ENCODE measurements at places on chromosomes 4 and X.

DNA sequence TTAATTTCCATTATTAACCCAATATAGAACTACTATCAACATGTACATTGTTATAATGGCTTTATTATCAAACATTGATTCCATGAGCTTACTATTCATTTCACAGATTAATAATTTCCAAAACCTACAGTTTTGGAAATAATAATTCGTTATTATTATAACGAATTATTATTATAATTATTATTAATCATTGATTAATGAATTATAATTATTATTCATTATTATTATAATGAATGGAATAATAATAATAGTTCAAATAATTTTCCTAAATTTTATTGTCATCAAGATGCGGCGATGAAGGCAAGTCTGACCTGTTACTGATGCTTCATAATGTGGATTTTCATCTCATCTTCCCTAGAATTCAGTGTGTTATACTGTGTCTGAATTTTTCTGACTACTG, 22.0 kb downstream of the CTSO start:
- no peak for DNase-seq

DNA sequence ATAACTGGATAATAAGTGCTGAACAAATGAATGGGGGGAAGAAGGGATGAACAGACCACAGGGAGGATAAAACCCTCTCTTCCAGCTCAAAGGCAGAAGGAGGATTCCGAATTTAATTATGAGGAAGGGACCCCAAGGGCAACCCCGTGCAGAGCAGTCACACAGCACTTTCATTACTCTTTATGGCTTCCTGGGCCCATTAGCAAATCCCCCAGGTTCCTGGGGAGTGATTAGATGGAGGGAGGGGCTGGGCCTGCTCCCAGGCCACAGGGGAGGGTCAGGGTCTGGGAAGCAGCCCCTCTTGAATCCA, 67.1 kb downstream of the PPP2R2C start:
- no peak for DNase-seq

GRCh38 chr4:93756101-93756500, 72.5 kb upstream of the ATOH1 start:
- DNase-seq: no peak

GRCh38 chr4:69718396-69719271, 41.8 kb downstream of the SULT1B1 start:
- DNase-seq: no peak

DNA sequence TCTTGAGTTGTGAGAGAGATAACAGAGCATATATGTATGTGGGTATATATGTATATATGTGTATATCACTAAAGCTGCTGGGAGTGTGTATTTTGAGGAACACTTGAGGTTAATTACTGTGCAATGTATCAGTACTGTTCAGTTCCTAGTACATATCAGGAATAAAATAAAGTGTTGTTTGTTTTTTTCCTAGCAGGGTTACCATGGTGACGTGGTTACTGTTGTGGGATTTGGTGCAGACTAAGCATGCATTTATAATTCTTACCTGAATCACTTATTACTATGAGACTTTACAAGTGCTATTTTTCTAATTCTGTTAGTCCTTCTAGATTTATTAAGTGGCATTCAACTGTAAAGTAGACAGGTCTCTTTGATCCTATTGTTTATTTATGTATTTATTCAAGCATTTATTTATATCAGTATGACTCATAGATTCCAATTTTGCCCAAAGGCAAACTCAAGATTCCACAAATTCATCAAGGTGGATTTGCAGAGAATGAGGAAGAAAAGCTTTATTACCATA, 26.9 kb upstream of the BEX4 start:
- DNase-seq: no peak

GRCh38 chrX:102712981-102713625, 855 bp downstream of the GPRASP2 start:
- no peak for DNase-seq

- no peak for DNase-seq
Observed at GRCh38 chr4:167595898-167596297, 361.6 kb upstream of the SPOCK3 start.

DNA sequence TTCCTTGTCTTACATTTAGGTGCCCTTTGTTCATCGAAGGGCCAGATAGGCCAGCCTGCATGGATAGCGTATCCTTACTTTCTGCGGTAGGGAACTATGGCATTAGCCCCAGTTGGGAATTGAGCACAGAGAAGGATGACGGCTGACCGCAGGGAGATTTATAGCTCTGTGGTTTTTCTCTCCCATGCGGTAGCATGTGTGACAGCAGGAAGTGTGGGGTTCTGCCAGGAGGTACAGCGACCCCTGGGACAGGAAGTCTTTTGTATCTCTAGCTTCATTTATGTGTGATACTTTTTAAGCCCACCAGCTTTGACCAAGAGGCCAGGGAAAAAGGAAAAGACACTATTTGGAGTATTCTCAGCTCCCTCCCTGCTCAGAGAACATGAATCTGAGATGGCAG, 33.1 kb downstream of the GAB3 start:
- no peak for DNase-seq

- DNase-seq: no peak
Observed at GRCh38 chrX:16923157-16923556, 23.3 kb upstream of the REPS2 start.

- no peak for DNase-seq
Observed at GRCh38 chr4:137454767-137455166, 77.5 kb downstream of the PCDH18 start.

DNA sequence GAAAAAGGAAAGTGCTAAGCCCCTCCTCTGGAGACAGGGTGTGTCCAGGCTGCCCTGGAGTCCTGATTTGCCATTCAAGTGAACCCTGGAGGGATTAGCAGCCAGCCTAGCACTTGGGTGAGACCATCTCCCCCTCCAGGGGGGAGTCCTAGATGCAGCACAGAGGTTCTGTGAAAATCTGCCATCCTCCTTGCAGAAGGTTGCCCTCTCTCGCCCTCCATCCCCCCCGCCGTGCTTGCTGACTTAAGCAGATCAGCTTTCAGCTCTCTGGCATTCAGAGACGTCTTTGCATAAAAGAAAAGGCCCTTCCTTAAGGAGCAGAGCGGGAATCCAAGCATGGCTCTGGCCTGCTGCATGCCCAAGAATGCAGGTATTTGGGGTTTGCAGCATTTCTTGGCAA, 102.1 kb upstream of the SCML1 start:
- DNase-seq: no peak

DNA sequence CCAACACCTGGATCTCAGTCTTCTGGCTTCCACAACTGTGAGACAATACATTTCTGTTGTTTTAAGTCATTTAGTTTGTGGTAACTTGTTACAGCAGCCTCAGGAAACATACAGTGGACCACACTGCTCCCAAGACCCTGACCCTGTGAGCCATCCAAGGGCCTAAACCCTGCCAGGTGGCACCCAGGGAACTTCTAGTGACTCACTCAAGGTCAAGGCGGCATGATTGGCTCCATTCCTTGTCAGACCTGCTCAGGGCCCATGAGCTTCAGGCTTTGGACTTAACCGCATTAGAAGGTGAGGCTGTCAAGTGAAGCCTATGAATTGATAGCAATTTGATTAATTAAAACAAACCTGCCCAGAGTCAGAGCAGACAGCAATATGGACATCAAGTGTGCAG, 165.7 kb upstream of the MAMLD1 start:
- DNase-seq: no peak

GRCh38 chrX:21529771-21530170, 128.4 kb downstream of the KLHL34 start:
- DNase-seq: no peak

GRCh38 chr4:83830138-83830888, 294.4 kb downstream of the GPAT3 start:
- no peak for DNase-seq

DNA sequence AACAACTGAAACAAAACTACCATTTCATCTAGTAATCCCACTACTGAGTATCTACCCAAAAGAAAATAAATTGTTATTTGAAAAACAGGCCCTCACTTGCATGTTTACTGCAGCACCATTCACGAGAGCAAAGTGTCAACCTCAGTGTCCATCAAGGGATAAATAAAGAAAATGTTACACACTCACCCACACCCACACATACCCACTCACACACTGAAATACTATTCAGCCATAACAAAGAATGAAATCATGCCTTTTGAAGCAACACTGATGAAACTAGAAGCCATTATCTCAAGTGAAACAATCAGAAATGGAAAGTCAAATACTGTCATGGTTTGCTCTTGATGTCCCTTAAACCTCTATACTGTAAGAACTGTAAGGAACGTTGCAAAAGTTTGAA, 44.8 kb upstream of the CLNK start:
- DNase-seq: no peak

DNA sequence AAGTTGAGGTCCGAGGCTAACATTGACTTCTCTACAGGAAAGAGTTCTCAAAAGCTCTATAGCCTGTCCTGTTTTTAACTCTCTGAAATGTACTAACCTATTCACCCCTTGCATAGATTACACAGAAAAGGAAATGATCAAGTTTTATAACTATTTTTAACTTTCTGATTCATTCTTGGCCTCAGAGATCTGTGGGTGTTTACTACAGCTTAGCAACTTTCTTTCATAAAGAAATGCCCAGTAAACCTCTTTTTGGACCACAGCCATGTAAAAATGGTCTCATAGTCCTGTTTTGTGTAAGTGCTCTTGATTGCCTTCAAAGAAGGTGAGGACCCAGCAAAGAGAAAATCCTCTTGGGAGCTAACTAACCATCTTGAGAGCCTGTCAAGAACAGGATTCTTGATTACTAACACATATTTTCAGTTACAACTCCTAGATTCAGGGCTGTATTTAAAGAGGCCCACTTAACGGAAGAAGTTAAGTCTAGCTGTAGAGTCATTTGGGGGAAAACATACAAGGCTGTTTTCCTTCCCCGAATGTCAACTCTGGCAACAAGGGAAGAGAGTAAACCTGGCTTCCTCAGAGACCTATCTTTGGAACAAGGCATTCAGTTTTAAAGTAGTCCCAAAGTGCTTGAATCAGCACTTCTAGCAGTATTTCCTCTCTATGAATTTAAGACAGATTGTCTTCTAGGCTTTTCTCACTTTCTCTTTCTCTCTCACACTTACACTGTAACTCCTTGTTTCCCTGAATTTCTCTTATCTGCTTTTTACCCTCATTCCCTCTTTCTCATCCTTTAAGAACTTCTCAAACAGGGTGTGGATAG, 78.2 kb downstream of the IL21 start:
- no peak for DNase-seq

DNA sequence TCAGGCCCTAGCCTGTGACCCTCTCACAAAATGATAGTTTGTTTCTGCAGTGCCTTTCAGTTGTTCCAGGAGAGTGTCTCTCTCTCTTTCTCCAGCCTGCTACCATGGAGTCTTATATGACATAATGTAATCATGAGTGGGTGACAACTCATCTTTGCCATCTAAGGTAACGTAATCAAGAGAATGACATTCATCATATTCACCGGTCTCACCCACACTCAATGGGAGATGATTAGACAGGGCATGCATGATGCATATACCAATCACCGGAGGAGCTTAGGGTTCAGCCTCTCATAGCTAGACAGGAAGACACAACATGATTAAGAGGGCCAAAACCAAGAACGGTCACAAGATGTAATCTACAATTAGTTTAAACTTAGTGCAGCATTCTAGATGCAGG, 97.1 kb upstream of the FAM9B start:
- DNase-seq: peak; percentile 40

DNA sequence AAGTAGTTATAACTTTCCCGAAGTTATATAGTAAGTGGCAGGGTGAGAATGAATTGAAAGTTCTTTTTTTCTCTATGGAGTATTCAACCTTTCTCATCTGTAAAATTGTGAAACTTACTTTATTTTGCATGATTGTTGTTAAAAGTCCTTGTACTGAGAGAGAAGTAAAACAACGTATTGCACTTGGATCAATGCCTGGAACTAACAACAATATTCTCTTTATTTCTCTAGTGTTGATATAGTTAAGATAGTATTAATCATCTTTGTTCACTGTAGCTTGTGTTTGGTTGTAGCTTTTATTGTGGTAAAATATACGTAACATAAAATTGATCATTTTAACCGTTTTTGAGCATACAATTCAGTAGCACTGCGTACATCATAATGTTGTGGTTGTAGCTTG, 48.7 kb downstream of the STIM2 start:
- DNase-seq: no peak

- no peak for DNase-seq
Observed at GRCh38 chrX:74232859-74233258, 71.1 kb upstream of the ZCCHC13 start.

- peak; percentile 22 for DNase-seq
Observed at GRCh38 chrX:132004728-132005127, 18.4 kb upstream of the STK26 start.

GRCh38 chrX:25020905-25021449, 5.2 kb upstream of the ARX start:
- DNase-seq: no peak

DNA sequence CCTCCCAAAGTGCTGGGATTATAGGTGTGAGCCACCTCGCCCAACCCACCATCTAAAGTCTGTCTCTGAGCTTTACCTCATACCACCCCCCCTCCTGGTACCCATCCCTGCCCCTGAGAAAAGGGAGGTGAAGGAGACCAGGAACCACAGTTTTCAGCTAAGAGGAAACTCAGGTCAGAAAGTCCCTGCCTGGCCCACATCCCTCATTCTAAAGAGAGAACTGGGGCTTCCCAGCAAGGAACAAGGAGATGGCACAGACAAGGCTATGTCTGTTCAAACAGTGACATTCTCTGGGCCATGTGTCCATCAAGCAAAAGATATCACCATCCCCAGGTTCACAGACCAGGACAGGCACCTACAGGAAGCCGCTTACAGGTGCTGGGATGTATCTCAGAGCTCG, 15.8 kb upstream of the CSF2RA start:
- DNase-seq: no peak

- DNase-seq: no peak
Observed at GRCh38 chr4:144687466-144687865, 41.5 kb downstream of the HHIP start.

DNA sequence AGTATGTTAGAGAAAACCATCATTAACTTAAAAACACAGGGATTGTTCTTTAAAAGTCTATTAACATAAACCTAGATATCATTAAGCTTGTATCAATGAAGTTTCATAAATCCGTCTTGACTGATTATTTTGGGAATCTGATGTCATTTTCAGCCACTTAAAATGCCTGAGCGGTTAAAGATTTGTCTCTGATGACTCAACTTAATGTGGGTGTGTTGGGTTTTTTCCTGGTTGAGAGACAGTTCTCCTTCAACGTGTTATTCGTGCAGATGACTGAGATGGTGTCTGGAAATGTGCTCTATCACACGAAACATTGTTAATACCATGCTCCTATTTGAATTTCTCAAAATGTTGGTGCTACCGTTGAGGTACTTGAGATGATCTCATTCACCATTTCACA, 227.3 kb upstream of the TENM3 start:
- DNase-seq: no peak

GRCh38 chr4:37685823-37686372, 278 bp downstream of the RELL1 start:
- DNase-seq: no peak
